ENCODE measurements at places on chromosomes 1 and 21.

DNA sequence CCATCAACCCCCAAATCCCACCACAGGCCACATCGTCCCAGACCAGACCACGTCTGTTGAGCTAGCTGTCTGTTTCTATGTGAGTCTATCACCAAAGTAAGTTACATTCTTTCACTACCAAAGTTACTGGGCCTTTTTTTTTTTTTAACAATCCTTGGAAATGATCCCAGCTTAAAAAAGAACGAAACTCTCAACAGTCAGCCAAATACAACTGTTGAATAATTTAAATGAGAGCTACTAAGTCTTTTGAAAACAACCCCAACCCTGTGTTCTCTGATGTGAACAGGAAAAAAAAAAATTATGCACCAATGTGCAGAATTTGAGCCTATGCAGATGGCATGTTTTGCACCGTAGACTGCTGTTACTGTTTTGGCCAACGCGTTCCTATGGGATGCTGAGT lies 134.0 kb upstream of the ETS2 start:
- DNase-seq = no peak

DNA sequence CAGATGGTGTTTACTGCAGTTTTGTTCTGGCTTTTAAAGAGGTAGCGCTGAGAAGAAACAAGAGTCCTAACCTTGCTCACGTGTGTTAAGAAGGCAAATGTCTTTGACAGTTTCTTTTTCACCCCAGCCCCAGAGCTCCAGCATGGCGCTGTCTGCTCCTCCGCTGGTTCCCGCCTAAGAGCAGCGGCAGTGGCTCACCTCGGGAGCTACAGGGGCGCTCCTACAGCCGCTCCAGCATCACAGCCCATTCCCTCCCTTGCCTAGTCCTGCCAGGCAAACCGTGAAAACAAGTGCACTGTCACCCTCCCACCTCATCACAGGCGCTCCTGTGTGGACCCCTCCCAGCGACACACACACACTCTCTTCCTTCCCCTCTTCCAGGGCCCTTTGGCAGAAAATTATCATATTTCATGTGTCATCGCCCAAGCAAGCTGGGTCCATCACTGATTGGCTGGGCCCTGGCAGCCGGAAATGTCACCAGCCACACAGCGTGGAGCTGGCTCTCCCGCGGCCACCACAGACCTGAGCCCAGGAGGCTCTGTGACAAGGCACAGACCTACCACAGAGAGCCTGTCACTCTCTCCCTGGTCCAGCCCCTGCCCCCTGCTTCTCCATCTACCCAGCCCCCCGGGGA lies 1.2 kb upstream of the HIVEP3 start:
- DNase-seq = no peak

DNA sequence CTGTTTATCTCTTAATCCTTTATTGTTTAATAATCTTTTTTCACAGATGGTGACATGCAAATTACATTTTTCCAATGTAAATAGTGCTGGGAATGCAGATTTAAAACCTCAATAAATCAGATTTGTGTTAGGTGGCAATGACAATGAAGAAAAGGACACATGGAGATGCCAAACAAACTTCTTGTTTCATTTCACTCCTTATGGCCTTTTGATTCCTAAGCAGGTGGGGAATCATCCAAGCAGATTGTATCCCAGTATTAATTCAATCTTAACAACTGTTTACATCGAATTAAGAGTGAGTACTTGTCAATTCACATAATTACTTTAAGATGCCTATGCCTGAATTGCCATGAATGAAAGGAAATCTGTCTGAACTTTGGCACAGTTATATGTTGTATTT lies 98.9 kb upstream of the RGS18 start:
- DNase-seq = no peak

DNA sequence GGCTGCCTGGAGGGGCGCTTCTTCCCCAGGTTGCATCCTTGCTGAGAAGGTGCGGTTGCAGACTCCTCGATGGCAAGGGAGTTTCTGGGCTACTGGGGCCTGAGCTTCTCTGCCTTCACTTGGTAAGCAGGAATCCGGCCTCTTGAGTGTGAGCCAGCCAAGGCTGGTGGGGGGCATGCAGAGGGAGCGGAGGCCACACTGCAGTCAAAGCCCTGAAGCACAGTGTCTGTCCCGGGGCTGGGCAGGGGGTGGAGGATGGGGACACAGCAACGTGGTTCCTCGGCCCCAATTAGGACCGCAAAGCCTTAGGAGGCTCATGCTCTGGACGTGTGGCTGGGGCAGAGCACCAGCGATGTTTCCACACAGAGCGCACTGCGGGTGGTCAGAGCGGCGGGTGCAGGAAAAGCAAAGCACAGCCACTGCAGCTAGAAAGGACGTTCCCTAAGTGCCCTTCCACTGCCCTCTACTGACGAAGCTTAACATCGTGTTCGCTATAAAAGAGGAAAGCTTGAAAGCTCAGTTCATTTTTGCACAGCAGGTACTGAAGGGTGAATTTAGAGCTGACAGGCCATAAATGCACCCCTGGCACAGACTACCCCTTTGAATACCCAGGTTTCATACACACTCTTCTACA lies 60.7 kb upstream of the COG2 start:
- DNase-seq = no peak

DNA sequence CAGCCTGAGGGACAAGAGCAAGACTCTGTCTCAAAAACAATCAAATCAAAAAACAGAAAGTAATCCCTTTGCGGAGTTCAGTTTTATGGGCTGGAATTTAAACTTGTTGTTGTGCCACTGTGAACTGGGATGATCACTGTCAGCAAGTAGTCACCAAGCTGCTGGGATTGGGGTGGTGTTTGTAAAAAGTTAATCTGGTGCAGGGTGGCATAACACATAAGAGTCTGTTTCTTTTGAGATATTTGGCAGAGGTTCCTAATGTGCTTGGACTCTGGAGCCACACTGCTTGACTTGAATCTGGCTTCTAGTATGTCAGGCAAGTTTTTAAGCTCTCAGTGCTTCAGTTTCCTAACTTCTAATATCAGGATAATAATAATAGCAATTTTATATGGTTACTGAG lies 6.6 kb downstream of the CLIC4 start:
- no peak for DNase-seq

DNA sequence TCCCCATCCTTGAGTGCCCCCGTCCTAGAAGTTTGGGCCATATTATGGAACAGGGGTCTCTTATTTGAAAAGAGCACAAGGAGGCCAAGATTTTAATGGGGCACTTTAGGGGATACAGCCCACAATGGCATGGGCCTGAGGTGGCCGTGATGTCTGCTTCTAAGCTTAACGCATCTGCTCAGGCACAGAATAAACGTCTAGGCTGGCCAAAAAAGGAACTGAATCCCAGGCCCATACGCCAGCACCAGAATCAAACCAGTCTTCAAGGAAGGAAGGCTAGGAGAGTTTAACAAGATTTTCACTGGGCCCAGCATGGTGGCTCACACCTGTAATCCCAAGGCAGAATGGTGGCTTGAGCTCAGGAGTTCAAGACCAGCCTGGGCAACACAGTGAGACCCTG lies 9.2 kb upstream of the SARS1 start:
- no peak for DNase-seq

- DNase-seq = no peak
Measured at GRCh38 chr1:224894915-224895314, 34.6 kb upstream of the DNAH14 start.

DNA sequence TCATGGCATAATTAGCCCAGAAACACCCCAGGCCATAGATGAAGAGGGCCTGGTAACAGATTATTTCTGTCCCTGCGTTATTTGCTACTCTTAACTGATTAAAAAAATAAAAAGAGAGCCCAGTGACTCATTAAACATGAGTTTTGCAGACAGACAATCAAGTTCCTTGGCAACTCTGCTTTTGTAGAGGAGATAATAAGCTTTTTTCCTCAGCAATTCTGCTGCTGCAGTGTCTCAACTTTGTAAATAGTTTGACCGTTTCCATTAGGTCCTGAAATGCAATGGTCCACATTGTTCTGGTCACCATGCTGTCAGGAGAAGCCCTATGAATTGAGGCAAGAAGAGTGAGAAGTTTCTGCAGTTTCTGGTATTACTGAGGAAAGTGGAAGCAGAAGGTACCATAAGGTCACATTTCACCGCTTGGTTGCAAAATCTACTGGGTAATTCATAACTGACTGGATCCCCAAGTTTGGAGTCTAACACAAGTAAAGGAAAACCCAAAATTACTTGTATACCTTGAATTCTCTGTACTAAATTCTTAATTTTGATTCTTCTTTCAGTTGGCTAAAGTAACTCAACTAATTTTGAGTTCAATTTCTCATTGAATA lies 139.5 kb downstream of the ZZZ3 start:
- DNase-seq = no peak

- DNase-seq = no peak
Measured at GRCh38 chr1:87760155-87760554, 431.5 kb downstream of the LMO4 start.

DNA sequence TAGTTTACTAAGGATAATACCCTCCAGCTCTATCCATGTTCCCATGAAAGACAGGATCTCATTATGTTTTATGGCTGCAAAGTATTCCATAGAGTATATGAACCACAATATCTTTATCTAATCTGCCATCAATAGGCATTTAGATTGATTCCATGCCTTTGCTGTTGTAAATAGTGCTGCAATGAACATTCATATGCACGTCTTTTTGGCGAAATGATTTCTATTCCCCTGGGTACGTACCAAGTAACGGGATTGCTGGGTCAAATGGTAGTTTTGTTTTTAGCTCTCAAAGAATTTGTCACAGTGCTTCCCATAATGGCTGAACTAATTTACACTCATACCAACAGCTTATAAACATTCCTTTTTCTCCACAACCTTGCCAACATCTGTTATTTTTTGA lies 750.9 kb downstream of the BRINP3 start:
- DNase-seq = no peak

- no peak for DNase-seq
Measured at GRCh38 chr1:159921251-159921650, 4.1 kb downstream of the TAGLN2 start.

DNA sequence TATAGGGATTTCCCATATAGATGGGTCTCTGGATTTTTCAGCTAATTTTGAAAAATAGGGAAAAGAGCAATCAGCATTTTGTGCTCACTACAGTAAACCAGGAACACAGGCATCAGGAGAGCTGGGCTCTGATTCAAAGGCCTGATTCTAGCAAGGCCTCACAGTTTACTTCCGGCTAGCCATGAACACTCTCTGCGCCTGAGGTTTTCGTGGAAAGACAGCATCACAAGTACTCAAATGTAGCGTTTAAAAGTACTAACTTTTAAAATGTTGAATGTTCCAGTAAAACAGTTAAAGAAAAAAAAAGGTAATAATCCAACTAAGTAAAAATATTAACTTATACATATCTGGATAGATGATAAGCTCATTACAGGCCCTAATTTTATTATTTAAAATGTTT lies 120.6 kb downstream of the SLC45A1 start:
- no peak for DNase-seq

- no peak for DNase-seq
Measured at GRCh38 chr21:36208326-36209013, 51.8 kb downstream of the DOP1B start.

GRCh38 chr1:69220672-69221071 lies 347.1 kb upstream of the LRRC7 start:
- no peak for DNase-seq

DNA sequence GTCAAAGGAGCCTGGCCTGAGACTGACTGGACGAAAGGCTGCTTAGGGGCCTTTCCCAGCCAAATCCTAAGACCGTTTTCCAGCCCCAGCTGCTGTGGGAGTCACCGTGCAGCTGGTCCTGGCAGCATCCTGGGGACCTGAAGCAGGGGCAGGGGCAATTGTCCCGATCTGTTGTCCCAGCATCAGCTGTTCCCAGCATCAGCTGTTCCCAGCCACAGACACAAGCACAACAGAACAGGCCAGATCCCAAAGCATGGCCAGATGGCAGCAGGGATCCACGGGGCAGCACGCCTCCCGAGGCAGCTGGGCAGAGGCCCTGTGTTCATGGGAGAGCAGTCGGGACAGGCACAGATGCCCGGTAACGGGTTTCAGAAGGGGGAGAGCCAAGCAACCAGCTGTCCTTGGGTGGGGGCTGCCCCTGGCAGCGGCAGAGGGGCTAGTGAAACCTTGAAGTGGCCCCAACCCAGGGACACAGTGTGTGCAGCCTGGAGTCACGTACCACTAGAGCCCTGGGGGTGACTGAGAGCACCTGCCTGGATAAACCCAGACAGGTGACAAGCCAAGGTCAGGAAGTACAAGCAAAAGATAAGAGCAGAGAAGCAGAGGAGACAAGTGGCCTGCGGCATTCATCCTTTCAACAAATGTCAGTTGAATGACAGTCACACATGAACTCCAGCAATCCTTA lies 13.3 kb downstream of the CELA2B start:
- peak; percentile 58 for DNase-seq

DNA sequence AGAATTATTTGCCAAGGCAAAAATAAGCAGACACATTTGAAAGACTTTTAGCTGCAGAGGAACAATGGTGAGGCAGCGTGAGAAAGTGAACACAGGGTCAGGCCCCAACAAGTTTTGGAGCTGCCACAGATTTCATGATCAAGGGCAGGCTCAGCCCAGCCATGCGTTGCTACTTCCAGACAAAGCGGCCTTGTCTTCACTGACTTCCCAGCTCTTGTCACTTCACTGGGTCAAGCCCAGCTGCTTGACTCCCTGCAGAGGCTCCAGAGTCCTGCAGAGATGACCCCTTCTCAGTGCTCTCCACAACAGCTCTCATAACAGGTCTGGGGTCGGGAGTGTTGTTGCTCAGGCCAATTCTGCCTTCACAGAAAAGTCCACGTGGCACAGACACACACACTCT lies 35.8 kb downstream of the HHAT start:
- DNase-seq = no peak

DNA sequence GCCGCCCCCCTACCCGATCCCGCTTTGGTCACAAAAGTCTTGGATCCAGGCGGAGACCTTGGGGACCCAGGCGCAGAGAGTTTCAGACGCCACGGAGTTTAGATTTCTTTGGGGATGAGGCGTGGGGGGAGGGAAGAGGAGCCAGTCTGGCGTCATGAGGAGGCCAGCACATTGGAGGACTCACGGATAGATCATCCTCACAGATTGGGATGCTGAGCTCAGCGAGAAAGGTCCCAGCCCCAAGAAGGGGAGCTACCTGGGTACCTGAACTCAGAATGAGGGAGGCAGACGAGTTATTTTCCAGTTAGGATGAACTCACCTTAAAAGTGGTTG lies 393 bp downstream of the ELAPOR1 start:
- DNase-seq = peak; percentile 54

- DNase-seq = no peak
Measured at GRCh38 chr1:93506126-93506525, 58.2 kb downstream of the FNBP1L start.
